ENCODE measurements at places on chromosomes 4 and X.

DNA sequence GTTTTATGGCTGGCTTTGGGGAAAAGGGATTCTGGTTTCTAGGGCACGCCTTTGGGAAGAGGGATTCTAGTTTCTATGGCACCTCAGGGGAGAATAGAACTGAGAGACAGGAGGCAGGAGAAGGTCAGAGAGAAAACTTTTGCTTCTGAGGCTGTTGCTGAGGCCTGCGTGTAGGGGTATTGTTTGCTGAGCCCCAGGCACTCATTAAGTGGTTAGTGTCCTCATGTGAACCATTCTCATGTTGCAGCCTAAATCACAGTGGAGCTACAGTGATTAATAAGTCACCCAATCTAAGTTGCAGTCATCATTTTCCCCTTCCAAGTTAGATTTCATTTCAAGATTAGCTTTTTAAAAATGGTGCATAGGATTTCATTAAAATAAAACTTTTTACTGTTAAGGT is 29.0 kb downstream of the VCX3A start:
- DNase-seq = no peak

GRCh38 chr4:20042769-20043168 is 208.9 kb upstream of the SLIT2 start:
- no peak for DNase-seq

DNA sequence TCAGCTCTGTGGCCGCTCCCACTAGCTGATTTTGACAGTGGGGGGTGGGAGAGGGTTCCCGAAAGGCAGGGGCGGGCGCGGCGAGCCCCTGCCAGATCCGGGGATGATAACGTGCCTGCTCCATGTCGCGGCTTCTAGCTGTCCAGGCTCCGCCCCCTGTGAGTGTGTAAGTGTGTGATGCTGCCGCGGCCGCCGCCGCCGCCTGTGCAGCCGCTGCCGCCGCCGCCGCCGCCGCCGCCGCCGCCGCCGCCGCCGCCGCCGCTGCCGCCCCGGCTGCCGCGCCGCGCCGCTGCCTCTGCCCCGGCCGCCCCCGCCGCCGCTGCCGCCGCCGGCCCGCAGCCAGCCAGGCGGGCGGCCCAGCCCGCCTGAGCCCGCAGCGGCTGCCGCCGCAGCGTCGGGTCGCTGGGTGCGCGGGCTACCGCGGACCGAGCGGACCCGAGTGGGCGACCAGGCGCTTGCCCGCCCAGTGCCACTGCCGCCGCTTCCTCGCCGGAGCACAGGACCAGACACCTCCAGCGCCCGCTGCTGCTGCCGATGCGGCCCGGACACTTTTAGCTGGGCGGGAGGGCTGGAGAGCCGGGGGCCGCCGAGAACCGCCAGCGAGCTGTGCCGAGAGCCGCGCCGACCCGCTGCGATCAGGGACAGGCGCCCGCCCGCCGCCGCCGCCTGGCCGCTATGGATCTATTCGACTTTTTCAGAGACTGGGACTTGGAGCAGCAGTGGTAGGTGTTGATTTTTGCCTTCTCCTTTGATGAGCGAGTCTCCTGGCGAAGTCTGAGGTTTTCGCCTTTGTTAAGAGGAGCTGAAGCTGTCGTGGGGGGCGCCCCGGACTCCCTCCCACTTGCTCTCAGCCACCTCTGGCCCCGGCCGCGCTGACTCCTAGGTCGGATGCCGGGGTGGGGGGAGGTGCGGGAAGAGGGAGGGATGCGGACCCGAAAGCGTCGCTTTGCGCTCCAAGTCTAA is at the start of gene AFF2:
Gene AFF2, plus strand, starts transcription at position 195 of the 963 bp plus-strand sequence. Its CDS starts 481 bp downstream, at position 676.
- DNase-seq = peak; percentile 11

DNA sequence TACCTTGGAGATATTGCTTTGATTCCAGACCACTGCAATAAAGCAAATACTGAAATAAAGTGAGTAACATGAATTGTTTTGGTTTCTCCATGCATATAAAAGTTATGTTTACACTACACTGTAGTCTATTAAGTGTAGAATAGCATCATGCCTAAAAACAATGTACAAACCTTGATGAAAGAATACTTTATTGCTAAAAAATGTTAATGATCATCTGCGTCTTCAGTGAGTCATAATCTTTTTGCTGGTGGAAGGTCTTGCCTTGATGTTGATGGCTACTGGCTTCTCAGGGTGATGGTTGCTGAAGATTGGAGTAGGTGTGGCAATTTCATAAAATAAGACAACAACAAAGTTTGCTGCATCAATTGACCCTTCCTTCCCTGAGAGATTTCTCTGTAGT is 145.1 kb downstream of the SHROOM4 start:
- no peak for DNase-seq

DNA sequence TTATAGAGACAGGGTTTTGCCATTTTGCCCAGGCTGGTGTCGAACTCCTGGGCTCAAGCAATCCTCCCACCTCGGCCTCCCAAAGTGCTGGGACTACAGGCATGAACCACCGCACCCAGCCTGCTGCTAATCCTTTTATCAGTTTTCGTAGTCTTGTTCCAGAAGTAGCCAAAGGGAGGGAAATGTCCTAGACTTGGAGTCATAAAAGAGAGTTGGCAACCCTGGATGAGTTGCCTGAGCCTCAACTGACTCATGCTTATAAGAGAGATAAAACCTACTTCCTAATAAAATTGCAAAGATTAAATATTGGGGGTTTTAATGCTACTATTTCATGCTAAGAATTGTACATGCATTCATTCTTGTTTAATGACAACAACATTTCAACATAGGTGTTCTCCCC is 44.3 kb downstream of the CD40LG start:
- DNase-seq = no peak

DNA sequence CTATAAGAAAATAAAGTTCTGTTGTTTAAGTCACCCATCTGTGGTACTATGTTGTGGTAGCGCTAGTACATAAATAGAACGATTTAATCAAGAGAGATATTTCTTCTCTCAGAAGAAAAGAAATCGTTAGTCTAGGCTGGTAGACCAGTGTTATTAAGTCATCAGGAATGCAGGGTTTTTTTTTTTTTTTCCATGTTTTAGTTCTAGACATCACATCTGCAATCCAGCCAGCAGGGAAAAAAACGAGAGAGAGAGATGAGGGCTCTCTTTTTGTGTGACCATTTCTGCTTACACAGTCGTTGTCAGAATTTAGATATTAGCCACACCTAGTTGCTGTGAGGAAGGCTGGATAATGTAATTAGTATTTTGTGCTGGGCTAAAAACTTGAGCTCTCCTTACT is 417.4 kb downstream of the TMA16 start:
- DNase-seq = no peak

- no peak for DNase-seq
Observed at GRCh38 chr4:11496351-11496829, 67.7 kb upstream of the HS3ST1 start.

GRCh38 chr4:28232951-28233350 is 1372.3 kb downstream of the STIM2 start:
- DNase-seq = no peak

GRCh38 chrX:124829930-124830329 is 483.6 kb downstream of the SH2D1A start:
- DNase-seq = no peak

- DNase-seq = no peak
Observed at GRCh38 chrX:31397119-31397518, 325.3 kb upstream of the FTHL17 start.

- no peak for DNase-seq
Observed at GRCh38 chr4:139822391-139822790, 156.8 kb downstream of the MGST2 start.

DNA sequence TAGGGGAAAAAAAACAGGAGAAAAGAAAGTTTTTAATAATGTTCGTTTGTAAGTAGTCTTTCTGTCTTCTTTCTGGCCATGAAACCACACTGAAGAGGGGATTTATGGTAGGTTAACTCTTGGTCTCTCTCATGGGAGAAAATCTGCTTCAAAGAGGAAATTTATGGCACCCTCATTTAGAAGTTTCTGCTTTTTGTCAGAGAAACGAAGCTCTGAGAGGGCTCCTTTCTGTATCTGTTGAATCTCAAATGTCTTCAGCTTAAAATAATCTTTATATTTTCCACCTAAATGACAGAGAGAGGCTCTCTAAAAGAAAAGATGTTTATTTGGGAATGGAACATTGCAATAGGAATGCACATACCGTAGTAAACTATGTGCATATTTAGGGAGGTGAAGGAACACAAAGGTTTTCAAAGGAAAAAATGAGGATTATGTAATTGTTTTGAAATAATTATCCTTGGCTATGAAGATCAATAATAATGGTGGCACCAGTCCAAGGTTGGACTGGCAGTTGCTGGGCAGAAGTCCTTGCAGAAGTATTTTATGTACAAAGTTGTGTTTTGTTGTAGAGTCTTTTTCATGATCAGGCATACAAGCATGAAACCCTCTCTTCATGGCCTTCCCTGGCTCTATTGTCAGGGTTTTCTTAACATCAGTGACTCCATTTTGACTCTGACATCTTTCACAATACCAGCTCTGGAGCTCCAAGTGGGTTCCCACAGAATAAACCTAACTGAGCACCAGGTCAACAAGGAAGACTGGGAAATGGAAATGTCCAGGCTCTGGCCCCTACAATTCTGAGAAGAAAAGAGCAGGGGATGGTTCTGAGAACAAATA is 53.0 kb upstream of the HPSE start:
- DNase-seq = no peak

DNA sequence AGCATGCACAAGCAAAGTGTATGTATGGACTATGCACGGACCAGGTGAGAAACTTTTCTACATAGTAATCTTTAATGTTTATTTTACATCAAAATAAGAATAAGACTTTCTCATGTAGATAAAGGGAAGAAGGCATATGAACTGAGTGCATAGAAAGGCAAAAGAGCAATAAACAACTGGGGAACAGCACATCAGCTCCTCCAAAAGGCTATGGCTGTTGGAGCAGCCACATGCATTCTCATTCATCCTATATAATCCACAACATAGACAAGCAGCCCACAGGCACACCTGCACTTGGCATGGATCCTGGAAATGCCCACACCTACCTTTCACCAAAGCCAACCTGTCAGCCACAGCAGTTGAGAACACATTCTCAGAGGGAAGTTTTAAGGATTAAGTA is 586.9 kb upstream of the INTU start:
- no peak for DNase-seq

GRCh38 chr4:27886120-27886519 is 1025.5 kb downstream of the STIM2 start:
- DNase-seq = peak; percentile 19

DNA sequence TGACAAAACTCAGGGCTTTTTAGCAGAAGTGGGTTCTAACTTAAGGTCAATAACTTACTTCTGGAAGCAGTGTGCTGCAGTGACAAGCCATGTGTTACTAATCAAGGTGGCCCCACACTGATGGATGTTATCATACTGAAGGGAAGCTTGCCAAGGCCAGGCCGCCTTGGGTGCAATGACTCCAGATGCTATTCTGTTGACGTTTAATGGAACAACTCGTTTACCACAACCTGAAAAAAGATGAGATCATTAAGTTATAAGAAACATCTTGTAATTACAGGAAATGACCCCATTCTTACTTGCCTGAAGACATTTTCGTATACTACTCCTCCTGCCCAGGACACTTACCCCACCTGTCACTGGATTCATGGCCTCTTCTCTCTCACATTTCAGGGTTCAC is 38.9 kb upstream of the TMPRSS11D start:
- DNase-seq = peak; percentile 48

- no peak for DNase-seq
Observed at GRCh38 chrX:134541906-134542305, 81.9 kb downstream of the HPRT1 start.

GRCh38 chr4:86482306-86483172 is 111.6 kb upstream of the PTPN13 start:
- DNase-seq = no peak

DNA sequence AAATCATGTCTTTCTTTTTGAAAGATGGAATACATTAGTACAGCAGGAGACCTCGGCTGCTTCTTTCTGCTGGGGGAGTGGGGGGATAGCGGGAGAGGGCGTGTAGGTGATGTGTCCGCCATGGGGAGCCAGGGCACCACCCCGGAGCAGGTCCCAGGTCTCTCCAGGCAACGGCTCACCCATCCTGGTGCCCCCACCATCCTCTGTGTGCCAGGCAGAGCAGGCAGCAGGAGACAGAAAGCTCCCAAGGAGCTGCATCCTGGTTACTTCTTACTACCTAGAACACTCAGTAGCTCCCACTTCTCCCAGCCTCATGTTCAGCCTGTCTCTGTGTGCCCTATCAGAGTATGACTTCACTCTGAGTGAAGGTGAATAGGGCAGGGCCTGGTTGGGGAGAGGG is 23.6 kb downstream of the TNIP2 start:
- DNase-seq = no peak

DNA sequence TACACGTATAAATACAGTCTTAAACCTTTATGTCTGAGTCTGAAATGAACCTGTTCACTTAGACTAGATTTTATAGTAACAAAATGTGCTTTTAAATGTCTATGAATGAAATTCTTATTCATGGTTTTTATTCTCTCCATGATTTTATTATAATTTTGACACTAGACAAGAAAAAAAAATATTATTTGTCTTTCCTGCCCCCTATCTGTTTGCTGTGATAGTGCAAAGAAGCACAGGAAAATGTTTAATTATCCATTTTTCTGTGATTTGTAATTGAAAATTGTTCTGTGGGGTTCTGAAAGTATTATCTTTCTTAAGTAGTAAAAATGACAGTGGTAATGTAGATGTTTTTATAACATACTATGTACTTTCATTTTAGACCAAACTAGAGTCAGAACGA is 52.0 kb downstream of the INTS6L start:
- no peak for DNase-seq

- DNase-seq = peak; percentile 45
Observed at GRCh38 chrX:103687696-103688201, 1.2 kb upstream of the MORF4L2 start.

GRCh38 chrX:1767026-1767425 is 152.2 kb downstream of the ASMT start:
- DNase-seq = no peak

- no peak for DNase-seq
Observed at GRCh38 chrX:16946971-16947562, 609 bp downstream of the REPS2 start.

- peak; percentile 28 for DNase-seq
Observed at GRCh38 chr4:121358473-121358872, 22.3 kb downstream of the QRFPR start.

DNA sequence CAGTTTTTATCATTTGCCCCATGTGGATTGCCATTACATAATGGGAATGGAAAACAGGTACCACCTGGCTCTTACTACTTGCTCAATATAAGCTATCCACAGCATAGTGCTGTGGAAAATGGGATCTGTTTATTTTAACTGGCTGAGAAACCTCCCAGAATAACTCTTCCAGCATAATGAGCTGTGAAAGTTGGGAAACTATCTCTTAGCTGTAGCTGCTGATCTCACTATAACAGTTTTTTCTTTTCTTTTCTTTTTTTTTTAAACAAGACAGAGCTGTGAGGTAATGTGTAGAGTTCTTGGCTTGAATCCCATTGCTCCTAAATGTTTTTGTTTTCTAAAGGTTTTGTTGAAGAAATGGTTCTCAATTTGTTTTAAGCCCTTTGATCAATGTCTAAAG is 988.3 kb downstream of the PCDH19 start:
- DNase-seq = no peak

DNA sequence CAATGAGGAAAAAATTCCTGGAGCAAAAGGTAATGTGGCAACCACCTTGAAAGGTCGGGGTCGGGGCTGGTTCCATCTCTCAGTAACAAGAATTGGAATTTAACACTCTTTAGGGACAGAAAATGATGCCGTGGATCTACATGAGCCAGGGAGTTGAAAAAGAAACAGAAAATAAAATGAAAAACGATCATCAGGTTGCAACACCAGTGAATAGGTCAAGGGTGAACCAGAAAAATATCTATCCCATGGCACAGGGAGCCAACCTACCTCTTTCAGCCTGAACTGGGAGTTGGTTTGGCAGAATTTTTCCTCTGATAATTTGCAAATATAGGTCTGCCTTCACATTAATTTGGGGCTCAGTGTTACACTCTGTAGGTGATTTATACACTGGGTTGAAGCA is 93.7 kb downstream of the C4orf33 start:
- DNase-seq = no peak

GRCh38 chr4:178894126-178894525 is 1451.9 kb upstream of the AGA start:
- no peak for DNase-seq

Data from fibroblast of skin of left biceps (primary cell).